ENCODE measurements at places on chromosomes 5 and 9.

DNA sequence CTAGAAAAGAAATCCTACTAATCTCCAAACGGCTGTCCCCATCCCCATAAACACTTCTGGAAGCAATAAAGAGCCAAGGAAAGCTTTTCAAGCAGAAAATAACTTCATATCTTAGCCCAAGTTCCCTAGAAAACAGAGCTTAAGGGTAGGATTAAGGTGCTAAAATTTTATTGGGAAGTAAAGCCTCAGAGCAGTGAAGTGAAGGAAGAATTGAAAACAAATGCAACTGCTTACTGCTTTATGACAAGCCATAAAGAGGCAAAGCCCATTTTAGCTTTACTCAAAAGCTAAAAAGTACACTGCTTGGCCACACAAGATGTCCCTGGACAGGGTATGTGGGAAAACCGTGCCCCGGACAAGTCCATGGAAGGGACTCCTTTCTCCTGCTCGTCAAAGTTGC, 59.7 kb downstream of the APTX start:
- DNase-seq, result no peak

DNA sequence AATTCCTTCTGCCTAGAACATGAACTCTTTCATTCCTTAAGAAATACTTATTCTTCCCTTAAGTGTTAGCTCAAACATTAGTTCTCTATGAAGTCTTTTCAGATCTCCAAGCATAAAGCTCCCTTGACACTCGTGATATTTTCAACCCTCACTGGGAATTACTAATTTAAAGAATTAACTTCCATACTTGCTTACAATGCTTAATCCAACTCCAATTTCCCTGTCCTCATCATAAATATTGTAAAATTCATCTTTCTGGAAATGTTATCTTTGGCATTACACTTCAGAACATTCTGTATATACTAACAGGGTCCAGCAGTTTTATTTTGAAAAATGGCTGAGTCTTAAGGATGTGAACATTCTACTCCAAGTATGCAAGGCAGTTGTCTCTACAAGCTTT, 7.2 kb downstream of the STARD4 start:
- DNase-seq, result no peak

DNA sequence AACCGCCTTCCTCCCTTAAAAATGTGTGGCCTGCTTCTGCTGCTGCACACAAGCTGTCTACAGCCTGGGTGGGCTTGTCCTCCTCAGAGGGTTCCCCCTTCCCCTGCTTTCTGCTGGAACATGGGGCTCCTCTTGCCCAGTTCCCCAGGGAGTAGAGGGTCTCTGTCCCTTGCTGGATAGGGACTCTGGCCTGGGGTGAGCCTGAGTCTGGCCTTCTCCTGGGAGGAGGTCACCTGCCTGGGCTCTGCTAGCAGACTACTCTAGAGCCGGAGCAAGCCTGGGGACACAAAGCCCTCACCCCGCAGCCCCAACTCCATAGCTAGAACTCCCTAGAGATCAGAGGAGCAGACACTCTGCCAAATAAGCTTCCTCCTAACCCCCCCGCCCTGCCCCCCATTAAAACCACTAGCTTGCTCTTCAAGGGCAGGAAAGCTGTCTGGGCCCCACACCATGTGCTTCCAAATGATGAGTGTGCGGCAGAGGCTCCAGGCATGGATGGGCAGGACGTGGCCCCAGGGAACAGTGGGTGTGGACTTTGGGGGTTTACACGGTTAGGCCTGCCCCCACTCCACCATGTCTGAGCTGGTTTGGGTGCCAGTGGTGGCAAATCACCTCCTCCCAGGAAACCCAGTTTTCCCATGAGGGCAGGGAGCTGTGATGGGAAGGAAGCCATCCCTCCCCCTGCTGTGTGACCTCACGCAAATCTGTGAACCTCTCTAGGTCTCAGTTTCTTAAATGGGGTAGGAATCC, 10.0 kb downstream of the TCF7 start:
- DNase-seq, result no peak

- DNase-seq, result no peak
Observed at GRCh38 chr5:6634306-6634705, 1.1 kb downstream of the SRD5A1 start.

DNA sequence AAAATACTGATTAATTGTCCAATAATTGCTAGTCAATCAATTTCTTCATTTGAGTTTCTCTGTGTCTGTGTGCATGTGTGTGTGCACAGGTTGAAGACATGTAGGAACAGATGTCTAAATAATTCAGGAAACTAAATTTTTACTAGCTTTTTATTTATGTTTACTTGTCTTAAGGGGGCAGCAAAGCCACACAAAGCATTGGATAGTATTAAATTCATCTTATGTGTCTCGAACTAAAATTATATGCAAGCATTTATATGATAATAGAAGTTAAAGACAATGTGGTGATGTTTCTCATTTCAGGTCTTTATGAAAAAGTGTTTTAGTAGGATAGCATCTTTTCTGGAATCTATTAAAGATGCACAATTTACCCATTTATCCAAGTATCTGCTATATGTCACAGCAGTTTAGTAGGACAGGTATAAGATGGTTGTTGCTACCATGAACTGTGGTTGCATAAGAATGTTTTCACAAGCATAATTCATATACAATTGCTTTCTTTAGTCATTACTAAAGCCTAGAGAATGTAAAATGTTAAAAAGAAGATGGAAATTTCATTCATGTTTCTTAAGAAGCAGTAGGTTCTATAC, 784.6 kb upstream of the NUDT12 start:
- DNase-seq, result no peak

GRCh38 chr5:180815293-180815917, 12.8 kb upstream of the MGAT1 start:
- no peak for DNase-seq

- DNase-seq, result no peak
Observed at GRCh38 chr9:76704593-76705204, 59.5 kb upstream of the PCA3 start.

All from stimulated activated CD4-positive, alpha-beta T cell treated with anti-CD3 and anti-CD28 coated beads, Interleukin-1b, Interleukin-23, amount 100 ng/mL, for 1 hour (primary cell).